CD8-positive, alpha-beta T cell (primary cell): ENCODE measurements at places on chromosomes 7 and 10.

DNA sequence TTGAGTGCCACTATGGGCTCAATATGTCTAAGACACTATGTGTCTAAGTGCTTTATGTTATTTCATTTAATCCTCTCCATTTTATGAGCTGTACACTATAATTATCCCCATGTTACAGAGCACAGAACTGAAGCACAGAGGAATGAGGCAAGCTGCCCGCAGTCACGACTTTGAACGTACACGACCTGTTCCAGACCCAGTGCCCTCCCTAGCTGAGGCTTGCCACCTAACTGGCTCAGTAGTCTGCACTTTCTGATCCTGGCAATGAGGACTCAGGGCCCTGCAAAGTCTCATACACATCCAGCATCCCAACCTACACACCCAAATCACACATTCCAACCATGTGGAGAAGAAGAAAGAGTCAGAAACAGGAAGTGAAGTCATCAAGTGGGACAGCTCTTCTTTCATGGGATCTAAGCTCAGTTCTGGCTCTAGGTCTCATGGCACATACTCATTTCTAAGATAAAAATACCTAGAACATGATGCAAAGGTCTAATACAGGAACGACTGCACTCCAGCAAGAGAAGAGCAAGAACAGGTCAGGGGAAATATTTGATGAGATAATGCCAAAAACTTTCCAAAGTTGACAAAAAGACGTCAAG is 42.4 kb upstream of the DDC start:
- DNase-seq, result no peak

GRCh38 chr10:122822973-122823690 is 22.5 kb downstream of the CUZD1 start:
- no peak for DNase-seq

DNA sequence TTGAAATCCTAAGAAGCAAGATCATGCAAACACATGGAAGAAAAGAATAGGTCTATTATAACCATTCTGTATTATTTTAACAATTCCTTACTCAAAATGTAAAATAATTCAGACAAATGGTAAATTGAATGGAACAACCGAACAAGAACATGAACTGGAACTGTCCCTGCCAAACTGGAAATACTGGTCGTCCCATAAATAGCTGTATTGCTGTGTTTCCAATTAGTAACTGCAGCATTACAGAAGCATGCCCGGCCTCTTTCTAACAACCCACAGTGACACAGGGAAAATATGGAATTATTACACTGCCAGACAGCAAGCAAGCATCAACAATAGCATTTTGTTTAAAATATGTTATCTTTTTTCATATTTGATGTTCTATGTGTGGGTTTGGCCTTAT is 1138.5 kb upstream of the PHF14 start:
- DNase-seq, result no peak

DNA sequence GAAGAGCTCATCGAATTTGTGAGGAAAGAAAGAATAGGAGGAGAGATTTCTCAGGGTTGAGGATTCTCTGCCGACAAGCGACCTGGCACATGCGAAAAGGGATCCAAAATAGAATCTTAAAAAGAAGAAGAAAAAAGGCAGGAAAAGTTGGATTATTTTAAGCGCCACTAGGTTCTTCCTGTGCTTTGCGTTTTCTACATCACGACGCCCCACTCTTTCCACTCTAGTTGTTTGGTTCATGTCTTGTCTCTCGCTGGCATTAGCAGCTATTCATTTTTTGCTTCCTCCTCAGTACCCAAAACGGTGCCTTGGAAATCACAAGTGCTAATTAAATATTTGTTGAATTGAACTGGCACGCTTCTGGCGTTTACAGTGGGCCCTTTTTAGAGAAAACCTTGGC is 674 bp upstream of the FRA10AC1 start:
- DNase-seq, result no peak

DNA sequence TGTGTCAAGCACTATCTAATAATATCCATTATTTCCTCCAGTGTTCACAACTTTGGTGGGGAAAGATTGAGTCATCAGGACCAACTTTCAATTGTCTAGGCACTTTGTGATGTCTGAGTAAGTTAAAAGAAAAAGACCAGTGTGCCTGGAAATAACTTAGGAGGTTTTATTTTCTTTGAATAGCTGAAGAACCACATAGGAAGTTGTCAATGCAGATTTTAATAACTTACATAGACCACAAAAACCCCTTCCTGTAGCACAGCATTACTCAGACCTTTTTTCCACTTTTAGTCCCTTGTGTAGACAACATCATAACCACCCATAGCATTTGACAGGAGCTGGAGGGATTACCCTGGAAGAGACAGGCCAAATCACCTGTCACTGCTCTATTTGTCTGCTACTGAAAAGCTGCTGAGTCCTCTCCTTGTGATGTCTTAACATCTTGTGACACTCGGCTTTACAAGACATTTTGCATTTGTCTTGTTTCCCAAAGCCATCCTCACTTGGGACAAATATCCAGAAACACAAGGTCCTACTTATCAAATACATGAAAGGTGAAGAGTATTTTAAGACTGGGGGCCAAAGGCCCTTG is 241.5 kb upstream of the PTER start:
- no peak for DNase-seq

DNA sequence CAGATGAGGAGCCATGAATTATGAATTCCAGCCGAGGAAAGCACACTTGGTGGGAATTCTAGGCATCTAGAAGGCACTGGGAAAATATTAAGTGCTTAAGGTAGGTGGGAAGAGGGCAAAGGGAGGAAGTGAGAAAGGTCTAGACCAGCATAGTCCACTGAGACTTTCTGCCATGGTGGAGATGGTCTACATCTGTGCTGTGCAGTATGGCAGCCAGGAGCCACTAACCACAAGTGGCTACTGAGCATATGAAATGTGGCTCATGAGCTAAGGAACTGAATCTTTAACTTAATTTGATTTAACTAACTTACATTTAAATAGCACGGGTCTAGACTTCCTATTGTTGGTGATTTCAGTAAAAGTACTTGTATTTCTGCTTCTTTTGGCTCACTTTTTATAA is 82.5 kb upstream of the SEM1 start:
- no peak for DNase-seq

DNA sequence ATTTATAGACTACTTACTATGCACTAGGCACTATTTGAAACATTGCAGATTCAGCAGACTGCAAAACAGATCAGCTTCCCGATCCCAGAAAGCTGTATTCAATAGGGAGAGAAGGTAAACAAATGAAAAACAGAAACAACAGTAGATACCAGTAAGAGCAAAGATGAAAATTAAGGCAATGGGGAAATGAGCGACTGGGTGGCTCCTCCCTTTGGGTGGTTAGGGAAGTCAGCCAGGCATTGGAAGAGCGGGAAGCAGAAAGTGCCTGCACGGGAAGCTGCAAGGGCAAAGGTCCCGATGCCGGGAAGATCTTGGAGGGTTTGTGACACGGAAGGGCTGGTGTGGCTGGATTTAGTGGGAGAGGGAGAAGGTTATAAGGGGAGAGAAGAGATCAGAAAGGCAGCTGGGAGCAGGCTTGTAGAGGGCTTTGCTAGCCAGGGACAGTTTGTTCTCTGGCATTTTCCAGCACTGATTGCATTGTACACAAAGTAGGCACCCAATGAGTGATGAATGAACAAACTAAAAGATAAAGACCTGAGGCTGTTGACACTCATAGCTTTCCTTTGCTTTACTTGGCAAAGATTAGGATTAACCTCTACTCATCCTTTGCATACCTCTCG is 67.8 kb downstream of the NAMPT start:
- no peak for DNase-seq

DNA sequence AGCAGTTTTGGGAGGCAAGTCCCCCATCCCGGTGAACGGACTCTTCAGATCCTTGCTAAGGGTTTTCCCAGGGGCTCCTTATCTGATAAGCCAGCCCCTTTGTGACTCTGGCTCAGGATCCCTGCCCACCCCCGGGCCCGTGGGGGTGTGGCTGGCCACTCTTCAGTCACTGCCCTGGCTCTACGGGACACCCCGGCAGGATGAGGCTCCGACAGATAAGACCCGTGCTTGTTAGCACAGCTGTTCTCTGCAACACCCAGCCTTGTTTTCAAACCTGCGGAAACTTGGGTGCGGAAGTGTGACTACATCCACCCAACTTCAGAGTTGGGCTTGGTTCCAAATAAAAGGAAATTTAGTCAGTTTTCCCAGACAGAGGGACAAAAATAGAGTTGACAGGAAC is 66.7 kb upstream of the PODXL start:
- DNase-seq, result no peak
